Spinal cord (tissue), 10 donors: ENCODE measurements at places on chromosomes 1 and 21.

- DNase-seq, result no peak
These were observed 56.9 kb downstream of the MAN1C1 start for GRCh38 chr1:25673456-25673855.

DNA sequence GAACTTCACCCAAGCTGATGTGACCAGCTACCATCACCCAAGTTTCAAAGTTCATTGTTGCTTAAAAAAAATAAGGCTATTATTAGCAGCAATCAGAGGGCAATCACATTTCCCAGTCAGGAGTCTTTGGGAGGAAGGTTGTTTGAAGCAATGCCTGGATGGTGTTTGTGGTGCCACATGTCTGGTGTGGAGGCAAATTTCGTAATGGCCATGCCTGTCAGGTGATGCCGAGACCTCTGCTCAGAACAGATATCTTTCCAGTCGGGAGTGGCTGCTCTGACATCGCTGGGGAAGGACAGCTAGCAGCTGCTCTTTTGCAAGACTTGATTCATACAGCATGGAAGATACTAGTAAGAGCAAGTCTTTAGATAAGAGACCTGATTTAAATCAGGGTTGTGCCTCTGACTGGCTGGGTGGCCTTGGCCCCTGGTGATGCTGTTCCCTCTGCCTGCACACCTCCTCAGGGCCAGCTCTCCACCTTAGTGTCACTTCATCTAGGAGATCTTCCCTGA, 187.8 kb upstream of the JUN start:
- DNase-seq, result no peak

DNA sequence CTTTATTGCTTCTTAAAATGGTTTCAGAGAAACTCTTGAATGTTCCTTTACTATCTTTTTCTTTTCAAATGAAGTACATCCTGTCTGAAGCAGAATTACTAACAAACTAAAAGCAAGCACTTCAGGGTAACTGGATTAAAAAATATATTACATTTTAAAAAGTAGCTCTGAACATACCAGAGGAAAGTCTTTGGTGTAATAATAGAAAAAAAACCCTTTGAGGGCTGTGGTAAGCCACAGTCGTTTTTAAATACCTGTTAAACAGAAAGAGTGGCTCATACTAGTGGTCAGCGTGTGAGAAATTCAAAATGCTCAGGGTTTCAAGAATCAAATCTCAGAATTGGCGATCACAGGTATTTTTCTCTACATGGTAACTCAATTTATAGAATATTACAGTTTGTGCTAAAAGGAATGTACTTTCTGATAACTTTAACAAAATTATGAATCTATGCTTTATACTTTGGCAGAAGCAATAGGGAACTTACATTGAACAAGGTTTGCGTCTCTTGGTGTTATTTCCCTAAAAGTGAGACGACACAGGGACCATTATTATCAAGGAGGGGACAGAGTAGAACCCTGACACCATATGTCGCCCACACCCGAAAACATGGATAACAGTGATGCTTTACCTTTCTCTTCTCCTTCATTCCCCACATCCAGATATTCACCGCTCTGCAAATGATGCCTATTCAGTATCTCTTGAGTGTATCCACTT, 97.0 kb upstream of the DPH5 start:
- DNase-seq, result no peak

- no peak for DNase-seq
These were observed 670.5 kb downstream of the KIF26B start for GRCh38 chr1:245825128-245825901.

DNA sequence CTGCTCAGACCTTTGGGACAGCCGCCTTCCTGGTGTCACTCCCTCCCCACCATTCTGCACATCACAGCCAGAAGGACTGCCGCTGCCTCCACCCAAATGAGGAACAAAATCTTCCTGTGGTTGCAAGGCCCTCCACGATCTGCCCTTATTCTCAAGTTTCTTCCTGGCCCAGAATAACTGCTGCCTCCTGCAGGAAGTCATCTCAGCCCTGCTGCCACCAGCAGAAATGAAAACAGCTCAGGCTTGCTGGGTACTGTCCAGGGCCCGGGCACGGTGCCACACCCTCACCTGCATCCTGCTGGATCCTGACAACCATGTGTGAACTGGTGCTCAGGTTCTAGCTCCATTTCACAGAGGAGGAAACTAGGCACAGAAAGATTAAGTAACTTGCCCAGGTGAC, 2.8 kb downstream of the CLDN19 start:
- DNase-seq, result no peak
